ENCODE measurements at places on chromosomes 1 and 21. TPM values are rescaled to one million over a fixed set of nuclear protein-coding genes. Genes with fewer than 3 reads are reported as not detected.

The GPR157 gene
- 57.4 TPM for total RNA-seq

The C1orf141 gene
- not detected for total RNA-seq

- no peaks in the 10 kb centered on the region for H3K27me3 ChIP-seq
- H3K4me3 ChIP-seq, result no peak overlapping the region
- H3K4me1 ChIP-seq, result peaks cover under 1% of the 10 kb centered on the region
- H3K27ac ChIP-seq, result no peak overlapping the region
- no peaks in the 10 kb centered on the region for H3K36me3 ChIP-seq
Observed at GRCh38 chr1:41632781-41633575, 148.5 kb upstream of the EDN2 start.

GRCh38 chr1:21963477-21964217 lies 13.2 kb upstream of the CELA3B start:
- no peaks in the 10 kb centered on the region for H3K4me1 ChIP-seq
- no peak overlapping the region for H3K27ac ChIP-seq
- no peak for DNase-seq

GRCh38 chr1:247241691-247242090 lies 14.2 kb upstream of the VN1R5 start:
- no peak overlapping the region for H3K4me3 ChIP-seq
- H3K27me3 ChIP-seq, result no peaks in the 10 kb centered on the region
- no peak for DNase-seq

The AMIGO1 gene
- 0.92 TPM for total RNA-seq

The ZBED6 gene
- 12.5 TPM for total RNA-seq

- no peak overlapping the region for H3K4me3 ChIP-seq
- H3K27ac ChIP-seq, result peak overlapping the region; percentile 83
- H3K4me1 ChIP-seq, result peaks cover 50% of the 10 kb centered on the region
- no peaks in the 10 kb centered on the region for H3K27me3 ChIP-seq
Observed at GRCh38 chr1:32716312-32717148, 14.0 kb upstream of the SYNC start.

The ATAD3C gene
- total RNA-seq, result 0.44 TPM

- H3K27me3 ChIP-seq, result no peaks in the 10 kb centered on the region
- no peak overlapping the region for H3K4me3 ChIP-seq
- DNase-seq, result no peak
- no peaks in the 10 kb centered on the region for H3K36me3 ChIP-seq
- H3K4me1 ChIP-seq, result no peaks in the 10 kb centered on the region
- no peak overlapping the region for H3K27ac ChIP-seq
Observed at GRCh38 chr21:45740491-45741357, 97.2 kb downstream of the PCBP3 start.

DNA sequence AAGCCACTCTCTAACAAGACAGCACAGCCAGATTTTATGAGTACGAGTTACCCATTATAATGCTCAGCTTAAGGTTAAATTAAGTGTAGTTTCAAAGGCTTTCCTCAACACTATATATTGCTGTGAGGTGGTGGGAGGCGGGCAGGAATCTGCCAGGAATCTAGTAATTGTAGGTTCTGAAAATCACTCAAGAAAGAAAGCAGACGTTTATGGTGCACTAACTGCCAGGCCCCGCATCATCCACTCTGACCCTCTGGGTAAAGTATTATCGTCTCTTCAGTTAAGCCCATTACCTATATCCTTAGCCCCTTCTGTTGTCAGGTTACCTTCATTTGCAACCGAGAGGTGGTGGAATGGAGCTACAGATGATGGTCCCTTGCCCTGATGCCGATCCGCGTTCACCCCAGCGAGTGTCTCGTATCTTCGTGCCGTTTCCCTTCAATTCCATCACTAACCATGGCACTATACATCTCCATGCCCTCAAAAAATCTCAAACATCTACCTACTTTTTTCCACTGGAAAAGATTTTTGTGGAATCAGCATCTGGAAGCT lies 12.4 kb downstream of the HMGN1 start:
- no peaks in the 10 kb centered on the region for H3K36me3 ChIP-seq
- no peaks in the 10 kb centered on the region for H3K4me1 ChIP-seq
- no peaks in the 10 kb centered on the region for H3K27me3 ChIP-seq
- no peak overlapping the region for H3K4me3 ChIP-seq
- no peak overlapping the region for H3K27ac ChIP-seq
- DNase-seq, result no peak

The XCL1 gene
- not detected for total RNA-seq

The LCE1E gene
- total RNA-seq, result not detected

DNA sequence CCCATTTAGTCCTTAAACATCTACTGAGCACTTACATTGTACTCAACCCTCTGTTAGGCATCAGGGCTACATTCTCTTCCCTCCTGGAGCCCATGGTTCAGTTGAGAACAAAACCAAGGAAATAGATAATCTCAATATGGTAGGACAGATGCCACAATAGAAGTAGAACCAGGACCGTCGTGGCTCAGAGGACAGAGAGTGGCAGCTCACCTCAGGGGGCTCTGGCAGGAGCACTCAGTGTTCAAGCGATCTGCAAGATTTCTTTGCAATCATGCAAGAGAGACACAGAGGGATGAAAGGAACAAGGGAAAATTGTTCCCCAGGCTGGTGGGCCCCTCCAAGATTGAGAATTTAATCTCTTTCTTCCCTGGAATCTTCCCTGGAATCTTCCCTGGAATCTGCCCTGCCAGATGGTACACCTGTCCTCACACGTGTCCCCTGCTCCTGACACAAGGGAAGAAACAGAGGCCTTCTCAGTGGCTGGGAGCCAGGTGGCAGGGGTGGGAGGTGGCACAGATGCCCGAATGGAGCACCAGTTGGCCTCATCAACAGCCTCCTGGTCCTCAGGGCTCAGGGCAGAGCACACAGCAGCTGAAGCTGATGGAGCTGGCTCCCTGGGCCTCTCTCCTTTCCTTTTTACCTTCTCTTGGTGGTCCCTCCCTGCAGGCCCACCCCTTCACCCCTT lies 135.4 kb downstream of the PLXNA2 start:
- H3K4me1 ChIP-seq, result peaks cover 8% of the 10 kb centered on the region
- H3K27me3 ChIP-seq, result no peaks in the 10 kb centered on the region
- H3K27ac ChIP-seq, result no peak overlapping the region
- no peak overlapping the region for H3K4me3 ChIP-seq
- no peak for DNase-seq
- H3K36me3 ChIP-seq, result peaks cover 5% of the 10 kb centered on the region

The CGN gene
- 11.8 TPM for total RNA-seq

The CLDN17 gene
- total RNA-seq, result 1.1 TPM

DNA sequence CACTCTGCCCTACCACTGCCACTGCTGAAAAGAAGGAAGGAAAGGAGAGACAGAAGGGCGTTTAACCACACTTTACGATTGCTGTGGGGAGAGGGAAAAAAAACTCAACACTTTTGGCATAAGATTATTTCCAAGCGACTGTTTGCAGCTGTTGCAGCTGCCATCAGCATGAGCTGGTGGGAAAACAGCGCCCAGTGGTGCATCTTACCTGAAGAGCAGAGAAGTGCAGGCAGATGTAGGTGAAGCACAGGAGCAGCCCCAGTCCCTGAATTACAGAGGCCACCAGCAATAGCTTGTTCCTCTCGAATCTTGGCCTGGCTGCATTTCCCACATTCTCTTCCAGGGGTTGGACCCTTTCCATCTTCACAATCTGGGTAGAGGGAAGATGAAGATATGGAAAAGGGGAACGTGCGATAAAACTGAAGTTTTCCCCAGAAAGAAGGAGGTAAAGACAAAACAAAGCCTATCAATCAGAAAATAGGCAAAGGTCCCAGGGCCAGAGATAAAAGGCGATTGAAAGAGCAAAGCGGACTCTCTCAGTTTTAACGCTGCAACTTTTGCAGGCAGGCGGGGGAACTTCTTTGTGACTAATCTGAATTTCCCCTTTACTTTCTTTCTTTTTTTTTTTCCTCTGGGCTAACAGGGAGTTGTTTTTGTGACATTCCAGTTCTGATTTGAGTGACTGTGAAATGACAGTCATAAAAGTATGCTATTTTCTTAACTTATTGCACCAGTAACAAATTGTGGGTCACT lies at the start of gene TNFSF4:
TSS of gene TNFSF4 (minus strand) at position 516 of the 753 bp plus-strand sequence. CDS start at position 361, 155 bp downstream.
- H3K4me1 ChIP-seq, result peaks cover 35% of the 10 kb centered on the region
- H3K27me3 ChIP-seq, result no peaks in the 10 kb centered on the region
- DNase-seq, result no peak
- H3K27ac ChIP-seq, result peak within 1 kb of the TSS; percentile 6
- no peak within 1 kb of the TSS for H3K4me3 ChIP-seq
- no peaks in the 10 kb centered on the region for H3K36me3 ChIP-seq

The RNF11 gene
- total RNA-seq, result 70.6 TPM

The SLFNL1 gene
- total RNA-seq, result 0.49 TPM

- no peak overlapping the region for H3K27ac ChIP-seq
- H3K4me1 ChIP-seq, result no peaks in the 10 kb centered on the region
- H3K27me3 ChIP-seq, result no peaks in the 10 kb centered on the region
- H3K4me3 ChIP-seq, result no peak overlapping the region
- no peak for DNase-seq
- no peaks in the 10 kb centered on the region for H3K36me3 ChIP-seq
Observed at GRCh38 chr1:203567596-203567995, 59.0 kb upstream of the ATP2B4 start.

GRCh38 chr1:231032963-231033362 lies 7.1 kb downstream of the FAM89A start:
- peaks cover 7% of the 10 kb centered on the region for H3K4me1 ChIP-seq
- no peaks in the 10 kb centered on the region for H3K27me3 ChIP-seq
- no peak overlapping the region for H3K4me3 ChIP-seq
- DNase-seq, result no peak
- H3K27ac ChIP-seq, result no peak overlapping the region

The NRIP1 gene
- total RNA-seq, result 37.0 TPM

The SPRR2E gene
- total RNA-seq, result 307 TPM

DNA sequence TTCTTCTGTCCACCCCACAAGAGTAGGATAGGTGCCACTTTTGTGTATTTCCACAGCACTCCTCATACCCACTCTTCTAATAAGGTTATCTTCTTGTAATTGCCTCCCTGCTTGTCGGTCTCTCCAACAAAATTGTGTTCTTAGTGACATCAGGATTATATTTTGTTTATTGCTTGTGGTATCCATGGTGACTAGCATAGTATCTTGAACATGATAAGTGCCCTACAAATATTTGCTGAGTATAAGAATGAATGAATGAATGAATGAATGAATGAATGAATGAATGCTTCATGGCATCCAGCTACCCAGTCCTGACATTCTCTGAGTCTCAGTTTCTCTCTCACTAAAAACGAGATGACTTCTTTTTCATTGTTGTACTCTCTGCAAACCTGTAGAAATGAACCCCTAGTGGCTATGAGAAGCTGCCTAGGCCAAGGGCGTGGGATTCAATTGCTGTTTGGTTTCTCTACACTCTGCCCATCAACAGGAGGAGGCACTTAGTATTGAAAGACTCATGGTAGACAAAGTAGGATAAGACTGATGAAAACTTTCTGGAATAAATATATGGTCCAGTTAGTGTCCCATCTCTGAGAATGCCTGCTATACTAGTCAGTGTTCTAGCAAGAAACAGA lies 121.0 kb downstream of the TMEM53 start:
- no peak for DNase-seq
- no peaks in the 10 kb centered on the region for H3K4me1 ChIP-seq
- H3K4me3 ChIP-seq, result no peak overlapping the region
- H3K27ac ChIP-seq, result no peak overlapping the region
- no peaks in the 10 kb centered on the region for H3K27me3 ChIP-seq
- no peaks in the 10 kb centered on the region for H3K36me3 ChIP-seq

- no peaks in the 10 kb centered on the region for H3K27me3 ChIP-seq
- no peaks in the 10 kb centered on the region for H3K4me1 ChIP-seq
- H3K4me3 ChIP-seq, result no peak overlapping the region
- no peak overlapping the region for H3K27ac ChIP-seq
Observed at GRCh38 chr1:218886101-218886871, 287.4 kb upstream of the LYPLAL1 start.

The KLHL21 gene
- 68.1 TPM for total RNA-seq

The FMO2 gene
- 53.4 TPM for total RNA-seq

DNA sequence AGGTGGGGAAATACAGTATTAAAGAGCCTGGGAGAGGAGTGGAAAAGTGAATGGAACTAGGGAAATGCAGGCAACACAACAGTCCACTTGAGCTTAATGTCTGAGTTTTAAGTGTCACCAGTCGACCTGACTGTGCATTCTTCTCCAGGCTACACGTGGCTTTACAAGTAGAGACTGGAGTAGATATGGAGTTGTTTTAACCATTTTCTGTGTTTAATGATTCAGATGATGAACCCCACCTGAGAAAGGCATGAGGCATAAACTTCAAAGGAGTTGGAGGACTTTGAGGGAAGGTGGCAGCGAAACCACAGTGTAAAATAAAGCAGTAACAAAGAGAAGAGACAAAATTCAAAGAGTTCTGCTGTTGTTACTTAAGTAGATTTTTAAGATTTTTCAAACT lies 12.6 kb downstream of the FUBP1 start:
- no peak overlapping the region for H3K4me3 ChIP-seq
- H3K27me3 ChIP-seq, result no peaks in the 10 kb centered on the region
- H3K4me1 ChIP-seq, result peaks cover 31% of the 10 kb centered on the region

DNA sequence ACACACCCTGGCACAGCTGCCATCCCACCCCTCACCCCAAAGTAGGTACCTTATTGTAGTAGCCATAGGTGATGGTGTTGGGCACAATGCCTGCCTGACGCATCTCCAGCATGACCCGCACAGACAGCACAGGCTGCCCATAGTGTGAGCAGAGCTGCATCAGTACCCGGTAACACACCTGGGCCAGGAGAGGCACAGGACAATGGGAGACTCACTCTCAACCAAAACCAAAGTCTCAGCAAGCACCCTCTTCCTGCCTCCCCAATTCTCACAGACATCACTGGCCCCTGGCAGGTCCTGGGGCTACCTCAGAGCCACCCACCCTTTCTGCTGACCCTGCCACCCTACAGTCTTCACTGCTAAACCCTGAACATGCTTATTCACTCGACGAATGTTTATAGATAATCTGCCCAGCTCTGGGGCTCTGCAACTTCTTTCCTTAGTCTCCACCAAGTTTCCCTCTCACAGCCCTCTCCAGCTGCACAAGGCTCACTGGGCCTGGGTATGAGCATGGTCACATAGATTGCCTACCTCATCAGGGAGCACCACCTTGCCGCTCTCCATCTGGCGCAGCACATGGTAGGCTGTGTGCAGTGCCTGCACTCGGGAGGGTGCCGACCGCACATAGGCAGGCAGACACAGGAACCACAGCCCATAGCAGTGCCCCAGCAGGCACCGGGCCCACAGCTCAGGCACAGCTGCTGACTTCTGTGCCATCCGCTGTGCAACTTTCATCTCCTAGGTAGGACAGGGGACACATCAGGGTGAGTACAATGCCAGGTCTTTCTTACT lies 10.3 kb downstream of the DENND4B start:
- no peak overlapping the region for H3K4me3 ChIP-seq
- no peaks in the 10 kb centered on the region for H3K27me3 ChIP-seq
- peaks cover 37% of the 10 kb centered on the region for H3K36me3 ChIP-seq
- no peaks in the 10 kb centered on the region for H3K4me1 ChIP-seq
- no peak overlapping the region for H3K27ac ChIP-seq

DNA sequence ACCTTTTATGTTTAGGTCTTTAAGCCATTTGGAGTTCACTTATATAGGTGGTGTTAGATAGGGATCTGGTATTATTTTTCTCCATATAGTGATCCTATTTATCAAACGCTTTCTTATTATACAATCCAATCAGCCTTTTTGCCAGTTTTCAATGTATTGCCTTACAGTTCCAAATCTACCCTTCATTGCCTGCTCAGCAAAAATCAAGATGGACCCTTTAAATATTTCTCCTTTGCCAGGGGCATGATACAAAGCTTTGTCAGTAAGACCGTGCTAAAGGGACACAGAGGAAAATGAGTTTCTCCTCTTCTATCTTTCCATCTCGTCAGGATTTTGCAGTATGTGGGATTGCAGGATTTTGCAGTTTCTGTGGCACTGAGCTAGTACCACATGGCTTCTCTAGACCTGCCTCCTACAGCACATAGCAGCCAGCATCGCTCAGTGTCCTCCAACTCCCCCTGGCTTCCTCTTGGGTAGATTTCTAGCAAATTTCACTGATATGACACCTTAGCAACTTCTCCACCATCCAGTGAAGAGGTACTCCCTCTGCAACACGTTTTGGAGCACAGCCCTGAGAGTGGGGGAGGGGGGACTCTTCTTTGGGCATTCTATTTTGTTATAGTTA lies 22.5 kb upstream of the CAP1 start:
- no peak overlapping the region for H3K4me3 ChIP-seq

The CHI3L1 gene
- total RNA-seq, result 8.0 TPM

All from esophagus squamous epithelium (tissue), 5 donors.